ENCODE measurements at places on chromosomes 1 and 21. TPM values are rescaled to one million over a fixed set of nuclear protein-coding genes. Genes with fewer than 3 reads are reported as not detected.
A peak's percentile ranks its signal among the peaks of the same experiment; 100 is the strongest.

DNA sequence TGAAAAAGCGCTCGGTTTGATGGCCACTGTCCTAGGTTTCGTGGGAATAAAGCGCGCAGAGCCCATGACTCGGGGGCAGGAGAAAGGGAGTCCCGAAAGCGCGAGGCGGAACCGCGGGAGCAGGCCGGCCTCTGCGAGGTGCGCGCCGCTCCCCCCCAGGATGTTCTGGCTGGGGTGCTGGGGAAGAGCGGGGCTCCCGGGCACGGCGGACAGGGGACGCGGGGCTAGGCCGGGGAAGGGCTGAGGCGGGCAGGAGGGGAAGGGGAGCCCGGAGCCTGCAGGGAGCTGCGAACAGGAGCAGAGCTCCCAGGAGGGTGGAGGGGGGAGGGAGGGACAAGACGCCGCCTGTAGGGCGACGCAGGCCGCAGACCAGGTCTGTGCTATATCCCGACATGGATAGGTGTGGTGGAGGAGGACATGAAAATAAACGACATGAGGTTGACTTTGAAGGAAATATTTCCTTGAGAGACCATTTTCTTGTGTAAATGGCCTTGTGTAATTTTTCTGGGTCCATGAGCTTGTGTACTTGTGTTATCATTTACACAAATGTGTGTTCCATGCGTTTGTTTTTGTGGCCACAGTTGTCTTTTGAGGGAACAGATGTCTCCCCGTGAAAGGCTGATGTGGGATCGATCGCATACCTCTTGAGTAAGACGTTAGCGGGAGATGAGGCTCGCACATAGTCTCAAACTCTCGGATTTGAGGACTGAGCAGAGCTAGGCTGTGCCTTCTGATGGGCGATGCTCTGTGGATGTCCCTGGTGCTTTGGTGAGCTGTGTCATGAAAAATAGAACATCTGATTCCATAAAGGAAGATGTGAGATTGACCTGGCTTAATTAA, 1.3 kb downstream of the PCNT start:
- DNase-seq = peak; percentile 19

MORN1 gene
- total RNA-seq = 7.3 TPM

GRCh38 chr1:205016075-205016474, 26.9 kb upstream of the CNTN2 start:
- DNase-seq = no peak

DNA sequence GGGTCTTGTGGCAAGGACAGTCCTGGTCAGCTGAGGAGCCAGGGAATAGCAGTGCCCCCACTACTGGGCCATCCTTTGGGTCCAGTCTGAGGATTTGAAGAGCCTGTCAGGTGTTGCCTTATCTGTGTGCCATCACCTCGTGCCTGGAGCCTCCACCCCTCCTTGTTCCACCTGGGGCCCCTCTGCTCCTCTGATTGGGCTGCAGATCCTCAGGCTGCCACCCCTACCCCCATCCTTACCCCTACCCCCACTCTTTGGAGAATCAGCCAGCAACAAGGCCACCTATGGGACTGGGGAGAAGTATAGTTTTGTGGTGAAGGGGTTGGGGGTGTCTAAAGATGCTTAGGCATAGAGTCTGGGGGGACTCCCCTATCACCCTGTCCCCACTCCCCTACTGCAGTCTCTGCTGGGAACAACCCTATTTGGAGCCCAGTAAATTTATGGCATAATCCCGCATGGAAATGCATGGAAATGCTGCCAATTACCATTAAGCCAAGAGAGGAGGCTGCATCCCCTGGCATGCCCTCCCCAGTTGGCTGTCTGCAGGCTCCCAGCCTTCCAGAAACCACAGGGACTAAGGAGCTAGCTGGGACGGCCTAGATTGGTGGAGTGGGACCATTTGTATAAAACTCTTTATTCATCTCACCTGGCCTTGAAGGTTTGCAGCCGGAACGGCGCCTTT, 142.7 kb upstream of the CSF3R start:
- no peak for DNase-seq

- DNase-seq = no peak
These were observed 30.4 kb downstream of the FHAD1 start for GRCh38 chr1:15277447-15277838.

DNA sequence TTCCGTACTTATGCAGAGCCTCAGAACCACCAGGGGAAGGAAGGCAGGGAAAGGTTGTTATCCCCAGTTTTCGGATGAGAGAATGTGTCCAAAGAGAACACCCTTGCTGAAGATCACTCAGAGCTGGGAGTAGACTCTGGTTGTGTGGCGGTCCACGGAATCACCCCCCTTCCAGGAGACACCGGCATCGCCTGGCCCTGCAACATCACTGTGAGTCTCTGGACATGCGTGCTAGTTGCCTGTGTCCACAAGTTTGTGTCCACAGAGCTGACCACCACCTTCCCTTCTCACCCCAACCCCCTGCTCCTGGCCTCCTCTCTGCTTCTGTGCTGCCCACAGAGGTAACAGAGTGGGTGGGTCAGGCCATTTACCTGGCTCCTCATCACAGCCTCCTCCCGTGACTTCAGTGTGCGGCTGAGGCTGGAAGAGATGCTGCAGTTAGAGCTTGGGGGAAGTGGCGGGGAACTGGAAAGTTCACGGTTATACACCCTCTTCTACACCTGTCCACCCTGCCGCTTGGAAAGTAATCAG, 7.3 kb downstream of the MYBPH start:
- DNase-seq = no peak
